ENCODE measurements at places on chromosomes 1 and 21.

DNA sequence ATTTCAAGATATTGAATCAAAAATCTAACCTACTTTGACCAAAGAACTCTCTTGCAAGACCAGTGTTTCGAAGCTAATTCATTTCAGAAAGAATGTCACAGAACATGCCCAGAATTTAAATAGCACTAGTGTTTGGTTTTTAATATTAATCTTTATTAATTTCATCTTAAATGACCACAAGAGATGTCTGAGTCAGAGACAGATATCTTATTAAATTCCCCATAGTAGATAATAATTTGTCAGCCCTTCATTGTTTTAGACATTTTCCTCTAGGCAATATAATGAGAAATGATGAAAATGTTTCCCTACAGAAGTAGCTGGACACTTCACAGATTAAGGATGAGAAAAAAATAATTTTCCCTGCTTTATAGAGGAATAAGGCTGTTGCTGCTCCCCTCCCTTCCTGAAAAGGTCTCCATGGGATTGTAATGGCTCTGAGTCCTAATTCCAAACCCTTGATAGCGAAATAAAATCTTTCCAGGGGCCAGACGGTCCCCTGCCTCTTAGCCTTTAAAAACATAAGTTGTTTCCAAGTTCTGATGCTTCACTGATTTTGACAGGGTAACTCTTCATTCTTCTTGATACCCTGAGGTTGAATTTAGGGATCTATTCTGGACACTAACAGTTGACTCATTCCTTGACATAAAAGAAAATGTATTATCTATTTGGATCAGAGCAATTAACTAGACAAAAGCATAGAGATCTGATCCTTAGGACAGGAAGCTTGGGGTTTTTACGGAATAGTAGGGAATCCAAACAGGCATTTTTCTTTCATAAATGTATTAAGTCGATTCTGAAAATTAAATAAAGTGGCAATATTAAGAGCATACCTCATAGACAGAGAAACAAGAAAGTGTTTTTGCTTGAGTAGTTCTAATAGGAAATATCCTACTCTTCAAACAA is 820.8 kb downstream of the BRINP3 start:
- H3K27me3 ChIP-seq = no peaks in the 10 kb centered on the region
- H3K4me3 ChIP-seq = no peak overlapping the region
- H3K36me3 ChIP-seq = no peaks in the 10 kb centered on the region
- DNase-seq = no peak

GRCh38 chr1:198904321-198904720 is 265.5 kb downstream of the PTPRC start:
- peaks cover 34% of the 10 kb centered on the region for H3K36me3 ChIP-seq
- H3K27ac ChIP-seq = no peak overlapping the region
- no peaks in the 10 kb centered on the region for H3K27me3 ChIP-seq
- H3K4me3 ChIP-seq = no peak overlapping the region

DNA sequence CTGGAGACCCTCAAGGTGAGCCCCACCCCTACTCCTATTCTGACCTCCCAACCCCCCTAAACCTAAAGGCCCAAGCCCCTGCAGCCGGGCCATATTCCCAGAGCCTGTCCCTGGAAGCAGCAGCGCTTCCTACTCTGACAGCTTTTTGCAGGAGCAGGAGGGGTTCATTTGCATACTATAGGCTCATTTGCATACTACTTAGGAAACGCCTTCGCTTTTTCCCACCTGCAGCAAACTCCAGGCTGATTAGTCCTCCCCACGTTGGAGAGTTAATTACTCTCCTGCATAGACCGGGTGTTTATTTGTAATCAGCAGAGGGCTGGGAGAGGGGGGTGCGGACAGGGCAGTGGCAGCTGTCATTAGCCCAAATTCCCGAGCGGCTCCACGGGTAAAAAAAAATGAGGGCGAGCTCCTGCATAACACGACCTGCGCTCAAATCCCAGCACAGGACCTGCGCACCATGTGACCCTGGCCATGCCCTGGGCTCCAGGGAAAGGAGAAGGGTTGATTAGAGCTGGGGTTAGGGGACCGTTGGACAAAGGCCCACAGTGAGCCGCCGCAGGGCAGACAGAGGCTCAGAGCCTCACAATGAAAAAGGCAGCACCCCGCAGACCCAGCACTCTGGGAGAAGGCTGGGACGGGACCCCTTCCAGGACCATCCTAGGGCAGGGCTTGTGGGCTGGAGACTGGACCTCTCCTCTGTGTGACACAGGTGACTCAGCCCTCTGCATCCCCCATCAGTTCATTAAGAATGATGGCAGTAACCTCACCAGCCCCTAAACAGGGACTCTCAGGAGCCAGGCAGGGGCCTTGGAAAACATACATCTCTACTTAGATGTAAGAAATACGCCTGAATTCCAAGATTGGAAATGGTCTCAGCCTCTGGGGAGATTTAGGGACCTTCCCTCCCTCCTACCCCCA is 9.9 kb upstream of the C1QA start:
- DNase-seq = no peak
- H3K4me1 ChIP-seq = no peaks in the 10 kb centered on the region
- no peak overlapping the region for H3K4me3 ChIP-seq
- H3K27me3 ChIP-seq = peaks cover 52% of the 10 kb centered on the region
- H3K27ac ChIP-seq = no peak overlapping the region

- peak overlapping the region; percentile 8 for H3K4me3 ChIP-seq
- peak; percentile 88 for DNase-seq
- peak overlapping the region; percentile 57 for H3K27ac ChIP-seq
- H3K27me3 ChIP-seq = no peaks in the 10 kb centered on the region
Measured at GRCh38 chr1:90925928-90926869, 95.6 kb downstream of the ZNF644 start.

GRCh38 chr1:15430787-15431570 is 7.3 kb upstream of the CTRC start:
- DNase-seq = no peak
- no peaks in the 10 kb centered on the region for H3K36me3 ChIP-seq
- peaks cover 16% of the 10 kb centered on the region for H3K4me1 ChIP-seq
- H3K27ac ChIP-seq = no peak overlapping the region
- H3K27me3 ChIP-seq = no peaks in the 10 kb centered on the region

DNA sequence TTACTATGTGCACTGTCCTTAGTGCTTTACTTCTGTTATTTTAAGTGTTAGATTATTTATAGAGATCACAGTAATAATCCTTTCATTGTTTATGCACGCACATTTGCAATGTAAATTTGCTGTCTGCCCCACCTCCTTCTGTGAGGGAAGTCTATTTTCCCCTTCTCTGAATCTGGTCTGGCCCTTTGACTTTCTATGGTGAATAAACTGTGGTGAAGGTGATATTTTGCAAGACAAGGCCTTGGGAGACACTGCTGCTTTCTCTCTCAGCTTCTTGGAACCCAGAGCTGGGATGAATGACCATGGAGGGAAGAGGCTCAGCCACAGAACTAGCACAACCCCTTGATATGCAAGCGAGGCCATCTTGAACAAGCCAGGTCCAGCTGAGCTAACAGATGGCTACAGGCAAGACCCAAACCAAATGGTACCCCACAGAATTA is 156.3 kb downstream of the ST6GALNAC3 start:
- H3K27me3 ChIP-seq = no peaks in the 10 kb centered on the region
- no peak overlapping the region for H3K4me3 ChIP-seq
- no peaks in the 10 kb centered on the region for H3K36me3 ChIP-seq
- H3K4me1 ChIP-seq = no peaks in the 10 kb centered on the region
- no peak overlapping the region for H3K27ac ChIP-seq

- no peaks in the 10 kb centered on the region for H3K36me3 ChIP-seq
- H3K4me1 ChIP-seq = no peaks in the 10 kb centered on the region
- H3K4me3 ChIP-seq = no peak overlapping the region
- no peak overlapping the region for H3K27ac ChIP-seq
Measured at GRCh38 chr1:13224480-13225060, 1.4 kb downstream of the PRAMEF18 start.

DNA sequence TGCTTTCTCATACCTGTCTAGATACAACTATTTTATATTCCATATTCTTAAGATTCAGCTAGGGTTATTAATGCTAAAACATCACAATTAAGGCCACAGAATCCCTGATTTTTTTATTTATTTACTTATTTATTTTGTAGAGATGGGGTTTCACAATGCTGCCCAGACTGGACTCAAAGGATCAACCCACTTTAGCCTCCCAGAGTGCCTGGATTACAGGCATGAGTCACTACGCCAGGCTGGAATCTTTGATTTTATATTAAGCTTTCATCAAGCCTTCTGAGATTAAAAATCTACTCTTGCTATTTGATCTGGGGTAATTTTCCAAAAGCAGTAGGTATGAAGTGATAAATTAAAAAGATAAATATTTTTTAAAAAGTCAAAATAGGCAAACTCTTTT is 38.9 kb downstream of the MCOLN2 start:
- H3K4me3 ChIP-seq = no peak overlapping the region
- H3K27ac ChIP-seq = no peak overlapping the region
- DNase-seq = no peak
- peaks cover 2% of the 10 kb centered on the region for H3K4me1 ChIP-seq
- H3K36me3 ChIP-seq = no peaks in the 10 kb centered on the region

DNA sequence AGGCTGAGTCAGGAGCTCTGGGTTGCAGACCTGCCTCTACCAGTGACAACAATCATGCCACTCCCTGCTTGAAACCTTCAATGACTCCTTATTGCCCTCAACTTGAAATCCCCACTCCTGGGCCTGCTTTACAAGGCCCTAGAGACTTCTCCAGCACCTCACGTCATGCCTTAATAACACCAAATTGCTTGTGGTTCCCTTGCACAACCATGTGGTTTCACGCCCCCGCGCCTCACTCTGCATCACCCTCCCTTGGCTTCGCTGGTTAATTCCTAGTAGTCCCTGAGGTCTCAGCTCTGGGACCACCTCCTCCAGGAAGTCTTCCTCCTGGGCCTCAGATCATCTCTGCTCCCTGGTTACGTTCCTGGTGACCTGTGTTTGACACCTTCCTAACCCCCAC is 33.0 kb downstream of the EPHA2 start:
- no peaks in the 10 kb centered on the region for H3K27me3 ChIP-seq
- peaks cover 26% of the 10 kb centered on the region for H3K36me3 ChIP-seq
- H3K27ac ChIP-seq = no peak overlapping the region
- no peak overlapping the region for H3K4me3 ChIP-seq

DNA sequence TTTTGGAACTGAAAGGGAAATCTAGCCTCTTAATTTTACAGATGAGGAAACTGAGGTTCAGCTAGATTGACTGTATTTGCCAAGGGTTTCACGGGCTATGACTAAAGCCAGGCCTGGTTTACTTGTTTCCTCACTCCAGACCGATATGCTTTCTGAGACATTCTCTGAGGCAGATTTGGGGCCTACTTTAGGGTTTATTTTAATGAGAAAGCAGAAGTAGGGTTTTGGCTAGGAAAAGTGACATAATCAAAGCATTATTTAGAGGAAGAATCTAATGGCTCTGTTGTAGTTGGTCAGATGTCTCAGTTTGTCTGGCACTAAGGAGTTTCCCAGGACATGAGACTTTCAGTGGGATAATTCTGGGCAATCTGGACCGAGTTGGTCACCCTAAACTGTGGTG is 1.5 kb upstream of the RPTN start:
- DNase-seq = no peak
- peaks cover 26% of the 10 kb centered on the region for H3K27me3 ChIP-seq
- peaks cover 10% of the 10 kb centered on the region for H3K4me1 ChIP-seq
- H3K27ac ChIP-seq = no peak overlapping the region
- H3K4me3 ChIP-seq = no peak overlapping the region

DNA sequence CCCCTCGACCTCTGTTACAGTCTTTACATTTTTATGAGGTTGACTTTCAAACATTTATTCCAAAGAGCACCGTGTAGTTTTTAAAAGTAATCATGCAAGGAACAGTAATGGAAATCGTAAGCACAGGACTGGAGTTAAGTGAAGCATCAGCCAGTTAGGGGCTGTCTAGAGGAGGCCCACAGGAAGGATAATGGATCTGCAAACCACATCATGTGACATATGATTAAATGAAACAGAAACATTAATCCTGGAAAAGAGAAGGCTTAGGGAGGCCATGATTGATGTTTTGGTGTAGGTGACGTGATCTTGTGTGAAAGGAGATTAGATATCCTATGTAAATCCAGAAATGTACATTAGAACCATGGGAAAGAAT is 25.0 kb downstream of the RGS7 start:
- no peaks in the 10 kb centered on the region for H3K4me1 ChIP-seq
- no peak overlapping the region for H3K4me3 ChIP-seq
- H3K36me3 ChIP-seq = no peaks in the 10 kb centered on the region
- no peak overlapping the region for H3K27ac ChIP-seq
- DNase-seq = no peak

GRCh38 chr1:61083807-61084440 is 1.6 kb downstream of the NFIA start:
- peak overlapping the region; percentile 66 for H3K4me3 ChIP-seq
- DNase-seq = no peak
- H3K36me3 ChIP-seq = no peaks in the 10 kb centered on the region
- H3K27me3 ChIP-seq = no peaks in the 10 kb centered on the region

- DNase-seq = no peak
- no peaks in the 10 kb centered on the region for H3K4me1 ChIP-seq
Measured at GRCh38 chr1:14627608-14628489, 29.4 kb downstream of the KAZN start.

- no peak overlapping the region for H3K4me3 ChIP-seq
- H3K27ac ChIP-seq = no peak overlapping the region
- H3K36me3 ChIP-seq = no peaks in the 10 kb centered on the region
- no peaks in the 10 kb centered on the region for H3K27me3 ChIP-seq
Measured at GRCh38 chr1:82634266-82634665, 833.5 kb downstream of the ADGRL2 start.

- H3K36me3 ChIP-seq = no peaks in the 10 kb centered on the region
- H3K4me3 ChIP-seq = no peak overlapping the region
- H3K27ac ChIP-seq = no peak overlapping the region
- no peak for DNase-seq
Measured at GRCh38 chr1:16204634-16205333, 7.7 kb downstream of the ARHGEF19 start.

GRCh38 chr1:162906485-162906884 is 45.5 kb upstream of the CCDC190 start:
- H3K4me1 ChIP-seq = peaks cover 53% of the 10 kb centered on the region
- H3K27me3 ChIP-seq = no peaks in the 10 kb centered on the region
- no peak overlapping the region for H3K4me3 ChIP-seq
- H3K27ac ChIP-seq = peak overlapping the region; percentile 65
- peak; percentile 16 for DNase-seq
- H3K36me3 ChIP-seq = no peaks in the 10 kb centered on the region

DNA sequence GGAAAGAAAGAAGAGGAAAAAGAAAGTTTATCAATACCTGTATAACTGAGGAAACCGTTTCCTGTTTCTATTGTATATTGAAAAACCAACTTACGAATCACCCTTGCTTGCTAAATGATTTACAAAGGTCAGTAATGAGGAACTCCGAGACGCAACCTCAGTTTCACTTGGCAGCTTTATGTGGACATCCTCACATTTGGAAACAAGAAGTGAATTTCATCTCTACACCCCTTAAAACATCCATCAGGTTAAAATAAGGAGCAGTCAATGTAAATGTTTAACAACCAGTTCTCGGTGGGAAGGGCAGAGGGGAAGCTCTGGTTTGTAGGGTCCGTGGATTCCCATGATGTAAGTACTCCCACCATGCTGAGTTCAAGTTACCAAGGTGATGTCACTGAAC is 481.7 kb upstream of the RUNX1 start:
- H3K4me3 ChIP-seq = no peak overlapping the region
- no peak for DNase-seq
- peaks cover 17% of the 10 kb centered on the region for H3K4me1 ChIP-seq
- H3K36me3 ChIP-seq = no peaks in the 10 kb centered on the region
- H3K27me3 ChIP-seq = no peaks in the 10 kb centered on the region

GRCh38 chr21:33973268-33973667 is 57.7 kb upstream of the ATP5PO start:
- H3K36me3 ChIP-seq = no peaks in the 10 kb centered on the region
- no peak overlapping the region for H3K27ac ChIP-seq
- peak; percentile 34 for DNase-seq
- H3K27me3 ChIP-seq = no peaks in the 10 kb centered on the region
- H3K4me3 ChIP-seq = no peak overlapping the region
- H3K4me1 ChIP-seq = peaks cover 59% of the 10 kb centered on the region

- H3K36me3 ChIP-seq = peaks cover 10% of the 10 kb centered on the region
- no peak overlapping the region for H3K4me3 ChIP-seq
- H3K27me3 ChIP-seq = no peaks in the 10 kb centered on the region
- peaks cover 23% of the 10 kb centered on the region for H3K4me1 ChIP-seq
- peak; percentile 54 for DNase-seq
Measured at GRCh38 chr1:112444269-112444668, 48.3 kb downstream of the CTTNBP2NL start.
